T-helper 17 cell (primary cell): ENCODE measurements at places on chromosomes 5 and 9. TPM values are rescaled to one million over a fixed set of nuclear protein-coding genes. Genes with fewer than 3 reads are reported as not detected.

The PDE6A gene
- total RNA-seq = not detected

The FREM1 gene
- total RNA-seq = not detected

DNA sequence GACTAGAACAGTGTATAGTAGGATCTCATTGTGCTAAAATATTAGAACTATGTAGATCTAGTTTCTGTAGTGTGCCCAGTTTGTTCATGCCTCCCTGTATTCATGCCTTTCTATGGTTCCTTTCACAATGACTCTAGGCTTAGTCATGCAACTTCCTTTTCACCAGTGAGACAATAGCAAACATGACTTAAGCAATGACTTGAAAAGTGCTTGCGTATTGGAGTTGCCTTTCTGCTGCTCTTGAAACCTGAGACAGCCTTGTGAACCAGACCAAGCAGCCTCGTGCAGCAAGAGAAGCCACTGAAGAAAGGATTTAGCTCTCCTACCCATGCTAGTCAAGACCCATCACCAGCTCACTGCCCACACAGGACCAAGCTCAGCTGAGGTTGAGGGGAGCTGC lies 294.5 kb upstream of the TAS2R1 start:
- DNase-seq = no peak

GRCh38 chr5:147017191-147017590 lies 138.6 kb upstream of the PPP2R2B start:
- no peak for DNase-seq

GRCh38 chr5:173287086-173287485 lies 41.1 kb downstream of the STC2 start:
- no peak for DNase-seq

- DNase-seq = no peak
Observed at GRCh38 chr9:96551403-96551802, 68.2 kb downstream of the CDC14B start.

The TMEM252 gene
- total RNA-seq = not detected

DNA sequence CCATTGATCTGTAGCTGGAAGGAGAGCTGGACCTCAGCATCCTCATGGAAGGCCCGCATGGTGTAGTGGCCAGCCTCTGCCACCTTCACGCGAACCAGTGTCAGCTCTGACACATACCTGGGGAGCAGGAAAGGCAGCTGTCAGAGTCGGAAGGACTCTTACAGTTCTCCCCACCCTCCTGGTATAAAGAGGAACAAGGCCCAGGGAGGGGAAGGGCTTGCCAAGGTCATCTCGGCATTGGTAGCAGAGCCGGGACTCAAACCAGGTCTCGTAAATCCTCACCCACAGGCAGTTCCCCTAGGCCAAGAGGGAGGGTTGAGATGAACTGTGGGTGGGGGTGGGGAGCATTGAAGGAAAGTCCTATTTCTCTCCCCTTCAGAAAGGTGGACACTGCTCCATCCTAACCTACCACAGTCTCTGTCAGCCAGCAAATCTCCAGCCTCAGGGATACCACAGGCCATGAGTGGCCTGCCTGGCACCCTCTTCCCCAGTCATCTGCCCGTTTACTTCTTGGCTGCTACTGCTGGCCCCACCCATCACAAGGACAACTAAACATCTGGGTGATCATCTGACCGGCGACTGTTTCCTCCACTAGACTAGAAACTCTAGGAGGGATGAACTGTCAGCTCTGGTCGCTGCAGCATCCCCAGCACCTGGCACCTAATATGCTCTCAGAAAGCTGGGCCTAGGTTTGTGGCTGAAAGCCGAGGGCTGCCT lies 23.5 kb downstream of the PDGFRB start:
- DNase-seq = no peak

DNA sequence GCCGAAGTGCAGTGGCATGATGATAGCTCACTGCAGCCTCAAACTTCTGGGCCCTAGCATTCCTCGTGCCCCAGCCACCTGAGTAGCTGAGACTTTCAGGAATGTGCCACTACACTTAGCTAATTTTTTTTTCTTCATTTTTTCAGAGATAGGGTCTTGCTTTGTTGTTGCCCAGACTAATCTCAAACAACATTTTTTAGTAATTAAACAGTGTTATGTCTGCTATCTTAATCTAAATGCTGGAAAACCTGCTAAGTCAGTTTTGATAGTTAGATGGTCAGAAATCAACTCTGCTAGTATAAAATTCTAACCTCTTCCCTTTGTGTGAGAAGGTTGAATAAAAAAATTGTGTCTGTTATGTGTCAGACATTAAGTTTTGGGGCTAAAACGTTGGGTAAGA lies 12.4 kb downstream of the G3BP1 start:
- no peak for DNase-seq

The TDRD7 gene
- 8.5 TPM for total RNA-seq

The CHSY3 gene
- total RNA-seq = not detected

The CBY3 gene
- not detected for total RNA-seq

GRCh38 chr9:133181561-133181960 lies 17.8 kb upstream of the GBGT1 start:
- no peak for DNase-seq

DNA sequence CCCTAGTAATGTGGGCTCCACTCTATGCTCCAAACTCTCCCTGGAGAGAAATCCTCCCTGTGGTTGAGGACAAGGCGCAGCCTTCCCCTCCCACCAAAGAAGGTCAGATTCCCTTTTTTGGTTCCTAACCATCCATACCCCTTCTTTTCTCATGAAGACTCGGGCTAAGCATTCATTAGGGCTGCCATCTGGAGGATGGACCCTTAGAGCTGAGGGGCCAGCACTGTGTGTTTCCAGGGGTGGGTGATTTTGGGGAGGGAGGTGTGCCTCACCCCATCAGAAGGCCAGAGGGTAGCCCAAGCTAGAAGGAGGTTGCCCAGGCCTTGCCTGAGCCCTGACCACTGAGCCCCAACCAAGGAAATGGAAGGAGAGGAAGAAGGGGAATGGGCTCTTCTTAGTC lies 36.8 kb downstream of the TGFBI start:
- no peak for DNase-seq

DNA sequence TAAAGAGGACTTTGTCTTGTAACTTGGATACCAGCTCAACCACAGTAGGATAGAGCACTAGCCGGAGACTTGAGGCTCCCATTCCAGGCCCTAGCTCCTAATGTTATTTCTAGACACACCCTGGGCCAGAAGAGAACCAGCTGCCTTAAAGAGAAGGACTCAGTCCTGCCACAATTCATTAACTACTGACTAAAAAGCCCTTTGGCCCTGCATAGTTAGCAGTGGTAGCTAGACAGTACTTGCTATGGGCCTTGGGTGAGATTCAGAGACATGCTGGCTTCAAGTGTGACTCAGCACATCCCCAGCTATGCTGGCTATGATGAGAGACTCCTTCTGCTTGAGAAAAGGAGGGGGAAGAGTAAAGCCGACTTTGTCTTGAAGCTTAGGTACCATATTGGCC lies 47.3 kb downstream of the TMEM167A start:
- DNase-seq = no peak

The PAEP gene
- total RNA-seq = not detected

The SLC36A2 gene
- not detected for total RNA-seq

The XRCC4 gene
- 2.9 TPM for total RNA-seq

DNA sequence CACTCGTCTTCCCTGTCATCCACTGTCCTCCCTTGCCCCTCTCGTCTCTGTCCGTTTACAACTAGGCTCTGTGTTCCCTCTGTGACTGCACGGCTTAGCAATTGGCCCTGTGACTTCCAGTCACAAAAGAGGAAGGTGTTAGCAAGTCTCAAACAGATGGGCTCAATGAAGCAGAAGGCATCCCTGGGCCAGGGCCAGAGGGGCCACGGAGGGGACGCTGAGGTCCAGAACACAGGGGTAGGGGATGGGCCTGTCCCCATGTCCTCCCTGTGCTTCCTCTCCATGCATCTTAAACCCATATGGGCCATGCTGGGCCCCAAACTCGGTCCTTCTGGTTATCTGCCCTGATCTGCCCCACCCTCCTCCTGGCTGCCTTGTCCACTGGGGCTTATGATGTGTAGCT lies at the start of gene CD72:
TSS of gene CD72 (minus strand) at position 89 of the 403 bp plus-strand sequence. CDS start 110 bp downstream, outside the sequence.
- no peak for DNase-seq

GRCh38 chr5:77637170-77637997 lies 1.1 kb downstream of the OTP start:
- DNase-seq = no peak

- no peak for DNase-seq
Observed at GRCh38 chr5:88772047-88772446, 110.9 kb downstream of the MEF2C start.

DNA sequence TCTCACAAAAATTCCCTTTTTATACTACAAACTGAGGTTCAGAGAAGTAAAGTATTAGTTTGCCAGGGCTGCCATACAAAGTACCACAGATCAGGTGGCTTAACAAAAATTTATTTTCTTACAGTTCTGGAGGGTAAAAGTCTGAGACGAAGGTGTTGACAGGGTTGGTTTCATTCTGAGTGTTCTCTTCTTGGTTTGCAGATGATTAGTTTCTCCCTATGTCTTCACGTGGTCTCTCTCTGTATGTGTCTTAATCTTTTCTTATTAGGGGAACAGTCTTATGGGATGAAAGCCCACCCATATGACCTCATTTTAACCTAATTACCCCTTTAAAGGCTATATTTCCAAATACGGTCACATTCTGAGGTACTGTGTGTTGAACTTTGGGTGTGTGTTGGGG lies 274.2 kb downstream of the BRINP1 start:
- DNase-seq = no peak

- DNase-seq = no peak
Observed at GRCh38 chr5:80957031-80957761, 3.0 kb upstream of the RASGRF2 start.

The MZB1 gene
- 2.2 TPM for total RNA-seq

GRCh38 chr9:130319300-130319699 lies 53.7 kb downstream of the HMCN2 start:
- DNase-seq = no peak

GRCh38 chr9:13089666-13090065 lies 189.8 kb downstream of the MPDZ start:
- no peak for DNase-seq

GRCh38 chr9:89528540-89528939 lies 30.6 kb upstream of the SEMA4D start:
- no peak for DNase-seq

DNA sequence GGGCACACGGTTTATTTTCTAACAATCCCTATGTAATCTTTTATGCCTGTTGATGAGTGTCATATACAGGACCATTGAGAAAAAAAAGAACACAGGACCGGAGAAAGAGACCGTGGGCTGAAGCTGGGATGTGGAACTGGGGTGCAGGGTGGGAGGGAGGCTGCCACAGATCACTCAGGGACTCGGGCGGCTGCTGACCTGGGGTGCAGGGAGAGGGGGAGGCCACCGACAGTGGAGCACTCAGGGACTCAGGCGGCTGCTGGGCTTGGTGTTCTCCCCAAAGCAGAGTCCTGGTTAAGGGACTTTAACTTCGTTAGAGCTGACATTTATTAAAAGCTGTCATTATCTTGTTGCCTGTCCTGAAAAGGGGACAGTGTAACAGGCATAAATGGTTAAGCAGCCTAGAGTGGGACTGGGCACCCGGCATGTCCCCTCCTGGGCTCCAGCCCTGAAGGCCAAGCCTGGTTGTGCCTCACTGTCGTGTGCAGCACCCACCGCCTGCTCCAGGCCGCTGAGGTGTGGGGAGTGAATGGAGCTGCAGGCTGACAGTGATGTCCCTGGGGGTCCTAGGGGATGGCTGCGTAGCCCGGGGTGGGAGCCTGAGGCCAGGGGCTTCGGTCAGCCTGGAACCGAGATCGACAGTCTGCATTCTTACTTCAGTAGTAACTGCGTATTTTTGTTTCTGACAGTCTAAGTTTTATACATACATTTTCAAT lies 14.0 kb downstream of the NDUFS6 start:
- no peak for DNase-seq

The FOXD4 gene
- not detected for total RNA-seq

GRCh38 chr9:72460342-72461312 lies 60.8 kb upstream of the TMC1 start:
- no peak for DNase-seq

The PCDHA1 gene
- total RNA-seq = not detected

GRCh38 chr9:16106021-16106571 lies 553.3 kb downstream of the CCDC171 start:
- no peak for DNase-seq

DNA sequence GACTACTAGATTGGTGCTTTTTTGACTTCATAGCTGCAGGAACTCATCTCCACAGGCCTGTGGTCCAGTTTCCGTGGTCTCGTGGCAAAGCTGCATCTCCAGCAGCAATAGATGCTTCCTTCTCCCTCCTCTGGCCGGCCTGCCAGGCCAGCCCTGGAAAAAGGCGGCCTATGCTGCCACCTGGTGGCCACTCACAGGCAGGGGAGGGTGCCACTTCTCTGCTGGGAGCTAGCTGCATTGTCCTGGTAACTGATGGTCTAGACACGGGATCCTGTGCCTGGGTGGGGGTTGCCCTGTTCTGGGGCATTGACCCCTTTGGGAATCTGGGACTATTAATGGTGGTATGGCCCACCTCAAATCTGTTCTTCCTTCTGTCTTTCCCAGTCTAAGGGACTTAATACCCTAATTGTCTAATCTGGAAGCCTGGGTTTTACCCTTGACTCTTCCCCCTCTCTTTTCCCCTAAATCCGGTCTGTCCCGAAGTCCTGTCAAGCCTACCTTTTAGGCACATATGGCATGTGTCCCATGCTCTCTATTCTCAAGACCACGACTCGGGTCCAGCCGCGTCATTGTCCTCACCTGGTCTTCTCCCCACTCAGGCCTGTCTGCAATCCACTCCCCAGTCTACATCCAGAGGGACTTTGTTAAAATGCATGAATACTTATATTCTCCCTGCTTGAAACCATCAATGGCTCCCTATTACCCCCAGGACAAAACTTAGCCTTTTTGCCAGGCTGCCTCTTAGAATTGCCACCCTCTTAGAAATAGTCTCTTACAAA lies 20.1 kb upstream of the PTGS1 start:
- DNase-seq = peak; percentile 72

The GABRA6 gene
- not detected for total RNA-seq

GRCh38 chr5:100584889-100585288 lies 49.7 kb downstream of the FAM174A start:
- DNase-seq = no peak

DNA sequence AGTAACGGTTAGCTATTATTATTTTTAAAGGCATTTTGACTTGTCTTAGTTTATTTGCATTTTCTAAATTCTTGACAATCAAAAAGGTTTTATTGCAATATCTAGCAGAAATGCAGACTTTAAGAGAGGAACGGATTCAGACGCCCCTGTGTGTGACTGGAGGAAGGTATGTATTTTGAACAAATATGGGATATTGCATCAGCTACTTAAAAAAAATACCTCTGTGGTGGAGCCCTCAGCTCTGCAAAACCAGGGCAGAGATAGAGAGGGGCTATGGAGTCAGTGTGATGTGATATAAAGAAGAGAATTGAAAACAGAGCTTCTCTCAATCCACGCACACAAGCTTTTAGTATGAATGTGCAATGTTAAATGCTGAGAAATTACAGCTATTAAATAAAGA lies 142.4 kb downstream of the ICE1 start:
- DNase-seq = no peak

DNA sequence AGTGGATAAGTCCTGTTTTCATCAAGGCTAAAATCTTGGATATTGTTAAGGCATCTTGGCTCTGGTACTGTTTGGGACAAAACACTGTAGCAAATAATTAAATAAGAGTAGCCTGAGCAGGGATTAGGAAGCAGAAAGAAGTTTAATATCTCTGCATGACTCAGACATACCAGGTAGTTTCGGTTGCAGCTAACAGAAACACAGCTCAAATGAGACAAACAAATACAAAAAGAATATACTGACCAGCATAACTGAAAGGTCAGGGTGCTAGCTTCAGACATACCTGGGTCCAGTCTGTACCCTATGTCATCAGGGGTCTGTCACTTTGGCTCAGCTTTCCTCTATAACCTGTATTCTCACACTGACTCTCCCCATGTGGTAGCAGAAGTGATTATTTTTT lies 156.4 kb upstream of the MAP3K1 start:
- no peak for DNase-seq
